ENCODE measurements at places on chromosomes 2 and 18.

DNA sequence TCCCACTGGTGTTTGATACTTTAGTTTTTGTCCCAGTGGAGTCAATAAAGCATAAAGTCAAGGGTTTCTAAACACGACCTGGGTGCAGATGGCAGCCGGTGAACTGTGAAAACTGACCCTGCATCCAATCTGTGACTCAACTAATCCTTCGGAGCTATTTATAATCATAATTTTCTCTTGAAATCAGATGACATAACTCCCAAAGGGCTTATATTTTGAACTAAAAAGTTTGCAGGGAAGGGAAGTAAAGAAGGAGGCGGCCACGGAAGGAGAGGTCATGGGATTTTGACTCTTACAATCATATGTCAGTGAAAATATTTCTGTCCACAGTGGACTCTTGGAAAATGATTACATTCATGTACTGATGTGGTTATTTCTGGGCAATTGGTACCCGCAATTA, 178.5 kb downstream of the PDE1A start:
- DNase-seq: no peak

GRCh38 chr2:164178835-164179465, 442.3 kb downstream of the GRB14 start:
- DNase-seq: no peak

DNA sequence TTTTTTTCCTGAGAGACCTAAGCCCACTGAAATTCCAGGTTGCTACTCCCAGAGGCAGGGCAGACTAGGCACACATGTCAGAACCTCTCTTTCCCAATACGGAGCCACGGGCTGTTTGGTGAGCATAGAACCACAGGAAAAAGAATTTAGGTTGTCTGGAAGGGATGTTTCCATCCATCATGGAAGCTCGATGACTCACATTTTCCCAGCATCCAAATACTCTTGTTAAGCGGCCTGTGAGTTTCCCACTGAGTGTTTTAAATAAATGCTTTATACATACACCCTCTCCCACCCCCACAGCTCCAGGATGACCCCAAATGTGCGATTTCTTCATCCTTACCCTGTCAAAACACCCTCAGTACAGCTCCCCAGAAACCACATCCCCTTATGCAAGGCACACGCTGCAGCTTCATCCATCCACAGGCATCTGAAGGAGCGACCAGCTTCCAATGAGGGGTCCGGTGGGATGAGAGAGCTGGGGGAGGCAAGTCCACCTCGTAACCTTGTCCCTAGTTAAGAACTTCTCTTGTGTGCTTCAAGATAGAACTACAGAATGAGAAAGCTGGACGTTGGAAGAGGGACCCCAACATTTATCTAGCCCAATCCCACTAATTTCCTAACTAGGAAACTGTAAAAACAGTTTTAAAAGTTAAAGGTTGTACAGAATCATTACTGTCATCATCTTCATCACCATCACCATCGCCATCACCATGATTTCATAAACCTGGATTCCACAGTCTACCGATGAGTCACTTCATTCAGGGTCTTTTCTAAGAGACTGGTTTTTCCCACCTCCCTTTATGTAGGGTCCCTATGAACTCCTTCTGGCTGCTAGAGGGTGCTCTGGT, 63.5 kb upstream of the FZD7 start:
- no peak for DNase-seq

GRCh38 chr2:235575431-235575830, 81.6 kb downstream of the AGAP1 start:
- DNase-seq: no peak

GRCh38 chr2:147294825-147295392, 549.9 kb upstream of the ACVR2A start:
- no peak for DNase-seq

All from RWPE2 (cell line).